ENCODE measurements at places on chromosomes 11 and 22.

DNA sequence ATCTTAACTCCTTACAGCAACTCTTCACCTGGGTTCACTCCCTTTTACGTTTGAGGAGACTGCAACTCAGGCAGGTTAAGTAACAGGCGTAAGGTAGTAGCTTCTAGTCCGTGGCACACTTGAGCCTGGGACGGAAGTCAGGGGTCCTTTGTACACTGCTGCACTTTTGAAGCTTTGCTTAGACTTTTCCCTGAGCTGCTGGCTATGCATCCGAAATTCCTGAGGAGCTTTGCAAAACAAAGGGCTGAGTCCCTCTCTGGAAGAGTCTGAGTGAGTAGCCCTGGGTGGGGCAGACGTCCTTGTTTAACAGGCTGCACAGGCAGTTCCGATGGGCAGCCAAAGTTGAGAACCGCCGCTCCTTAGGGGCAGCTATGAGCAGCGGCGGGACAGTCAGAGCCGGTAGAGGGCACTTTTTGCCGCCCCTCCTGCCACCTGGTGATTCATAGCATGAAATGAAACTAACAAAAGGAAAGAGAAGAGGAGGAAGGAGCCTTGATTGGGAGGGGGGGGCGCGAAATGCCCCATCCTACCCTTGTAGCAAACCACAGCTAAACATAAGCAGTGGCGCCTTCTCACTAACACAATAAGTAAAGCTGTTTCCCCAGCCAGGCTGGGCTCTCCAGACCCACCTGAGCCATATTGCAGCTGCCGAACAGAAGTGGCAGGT lies 1.4 kb downstream of the TMEM109 start:
- DNase-seq = no peak

GRCh38 chr22:50007057-50007511 lies 5.5 kb downstream of the IL17REL start:
- DNase-seq = no peak

DNA sequence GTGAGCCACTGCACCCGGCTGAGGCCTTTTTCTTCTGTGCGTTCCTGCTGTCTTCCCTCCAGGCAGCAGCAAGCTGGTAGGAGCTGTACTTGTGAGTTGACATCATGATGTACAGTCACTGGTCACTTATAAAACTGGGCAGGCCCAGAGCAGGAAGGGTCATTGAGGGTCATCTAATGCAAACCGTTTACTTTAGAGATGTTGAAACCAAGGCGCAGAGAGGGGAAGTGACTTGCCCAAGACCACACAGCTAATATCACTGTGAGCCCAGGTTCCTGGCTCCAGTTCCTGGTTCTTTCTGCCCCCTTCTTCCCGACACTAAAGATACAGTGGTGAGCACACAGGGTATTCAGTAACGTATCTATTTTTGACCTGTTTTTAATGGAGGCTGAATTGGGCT lies 27.3 kb downstream of the PTPRJ start:
- DNase-seq = no peak

GRCh38 chr11:81987829-81988472 lies 745.7 kb downstream of the FAM181B start:
- no peak for DNase-seq

GRCh38 chr22:24133187-24133965 lies 47.9 kb upstream of the SUSD2 start:
- no peak for DNase-seq

DNA sequence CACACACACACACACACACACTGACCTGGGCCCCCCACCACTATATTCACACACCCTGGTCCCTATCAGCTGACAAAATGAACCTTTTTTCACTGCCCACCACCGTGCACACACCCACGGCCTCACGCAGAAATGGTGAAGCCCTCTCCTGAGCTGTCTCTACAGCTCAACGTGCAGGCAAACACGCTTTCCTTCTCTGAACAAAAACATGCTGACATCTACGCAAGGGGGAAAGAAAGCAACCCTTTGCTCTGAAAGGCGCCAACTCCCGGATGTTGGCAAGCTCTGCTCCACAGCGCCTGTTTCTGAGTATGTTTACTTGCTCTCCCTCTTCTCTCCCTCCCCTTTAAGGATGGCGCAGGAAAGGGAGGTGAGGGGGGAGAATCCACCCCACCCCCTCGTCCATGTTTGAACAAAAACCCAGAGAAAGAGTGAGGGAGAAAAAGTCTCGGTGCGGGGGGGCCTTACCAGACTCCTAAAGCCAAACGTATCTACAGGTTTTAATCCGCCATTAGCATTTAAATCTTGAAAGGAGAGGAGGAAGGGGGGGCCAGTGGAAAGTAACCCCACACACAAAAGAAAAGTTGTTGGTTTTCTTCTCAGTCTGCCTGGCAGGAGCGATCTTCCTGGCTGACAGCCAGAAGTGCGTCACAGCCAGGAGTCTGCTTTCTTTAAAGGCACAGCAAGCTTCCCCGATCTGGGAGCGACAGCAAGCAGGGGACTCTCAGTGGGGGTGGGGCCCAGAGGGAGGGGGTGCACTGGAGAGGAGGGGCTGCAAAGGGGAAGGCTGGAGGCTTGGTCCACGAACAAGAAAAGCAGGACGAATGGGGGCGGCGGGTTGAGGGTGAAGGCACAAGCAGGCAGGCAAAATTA lies 39.6 kb downstream of the NUMA1 start:
- peak; percentile 98 for DNase-seq

- DNase-seq = no peak
Measured at GRCh38 chr11:116263770-116264169, 509.0 kb downstream of the BUD13 start.

DNA sequence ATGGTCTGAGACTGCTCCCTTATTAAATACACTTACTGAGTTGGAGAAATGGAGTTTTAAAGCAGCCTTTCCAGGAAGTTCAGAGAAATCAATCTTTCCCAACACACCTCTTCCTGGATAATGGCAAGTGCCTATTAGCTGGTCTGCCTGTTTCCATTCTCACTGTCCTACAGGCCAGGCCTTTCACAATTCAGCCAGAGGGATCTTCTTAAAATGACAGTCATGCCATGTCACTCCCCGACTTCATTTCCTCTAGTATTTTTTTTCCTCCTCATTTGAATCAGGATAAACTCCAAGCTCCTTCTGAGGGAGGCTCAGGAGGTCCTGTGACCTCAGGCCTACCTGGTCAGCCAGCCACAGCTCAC lies 62.6 kb downstream of the FDX1 start:
- DNase-seq = no peak

DNA sequence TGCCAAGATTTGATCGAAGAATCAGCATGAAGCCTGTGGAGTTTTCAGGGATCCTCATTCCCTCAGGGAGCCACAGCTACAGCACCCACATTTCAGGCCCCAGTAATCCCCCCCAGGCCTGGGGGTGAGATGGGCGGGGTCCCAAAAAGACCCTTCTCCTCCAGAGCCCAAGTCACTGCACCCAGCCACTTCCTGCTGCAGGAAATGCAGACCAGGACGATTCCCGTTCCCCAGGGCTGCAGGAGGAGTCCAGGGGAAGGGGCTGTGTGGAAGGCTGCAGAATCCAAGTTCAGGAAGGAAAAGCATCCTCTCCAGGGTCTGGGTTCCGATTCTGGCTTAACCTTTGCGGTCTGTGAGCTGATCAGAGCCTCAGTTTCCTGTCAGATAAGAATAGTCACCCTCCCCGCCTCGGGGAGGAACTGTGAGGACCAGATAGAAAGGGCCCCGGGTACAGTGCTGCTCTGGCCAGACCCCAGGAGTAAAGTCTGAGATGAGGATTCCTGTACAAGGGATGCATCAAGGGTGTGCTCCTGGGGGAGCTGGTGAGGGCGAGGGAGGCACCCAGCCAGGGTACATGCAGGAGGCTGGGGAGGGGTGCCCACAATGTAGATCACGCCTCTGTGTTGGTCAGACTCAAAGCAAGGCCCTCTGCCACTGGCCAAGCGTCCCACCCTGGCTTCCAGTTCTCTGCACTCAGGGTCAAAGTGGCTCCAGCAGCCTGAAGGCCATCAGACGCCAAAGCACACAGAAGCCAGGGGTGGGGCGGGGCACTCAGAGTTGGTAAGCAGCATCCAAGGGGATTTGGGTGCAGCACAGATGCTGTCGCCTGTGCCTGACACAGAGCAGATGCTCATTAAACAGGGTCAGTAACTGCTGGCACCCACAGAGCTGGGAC lies 30.1 kb upstream of the TP53I11 start:
- DNase-seq = no peak

DNA sequence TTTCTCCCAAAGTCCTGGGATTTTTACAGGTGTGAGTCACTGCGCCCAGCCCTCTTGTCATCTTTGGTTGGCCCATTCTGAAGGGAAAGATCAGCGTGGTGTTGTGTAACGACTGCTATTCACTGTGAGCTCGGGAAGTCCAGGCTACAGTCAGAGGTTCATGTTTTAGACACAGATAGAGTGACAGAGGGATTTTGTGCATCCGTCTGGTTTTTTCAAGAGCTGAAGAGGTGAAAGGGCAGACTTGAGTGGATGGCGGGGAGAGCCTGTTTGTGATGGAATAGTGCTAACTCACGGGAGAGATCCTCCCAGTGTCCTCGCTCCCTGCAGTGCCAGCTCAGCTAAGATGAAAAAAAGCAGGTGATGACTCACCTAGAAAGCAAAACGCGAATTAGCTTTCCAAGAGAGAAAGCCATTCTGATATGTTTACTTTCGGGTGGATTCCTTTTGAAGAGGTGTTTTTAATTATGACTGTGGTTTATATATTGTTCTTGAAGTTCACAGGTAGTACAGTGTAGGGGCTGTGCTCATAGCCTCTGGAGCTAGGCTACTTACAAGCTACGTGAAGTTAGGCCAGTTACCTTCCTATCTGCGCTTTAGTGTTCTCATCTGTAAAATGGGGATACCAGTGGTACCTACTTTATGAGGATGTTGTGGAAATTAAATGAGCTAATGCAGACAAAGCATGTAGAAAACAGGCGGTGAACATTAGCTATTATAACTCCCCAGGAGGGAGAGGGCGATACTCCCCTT lies 67.2 kb downstream of the C11orf91 start:
- no peak for DNase-seq

DNA sequence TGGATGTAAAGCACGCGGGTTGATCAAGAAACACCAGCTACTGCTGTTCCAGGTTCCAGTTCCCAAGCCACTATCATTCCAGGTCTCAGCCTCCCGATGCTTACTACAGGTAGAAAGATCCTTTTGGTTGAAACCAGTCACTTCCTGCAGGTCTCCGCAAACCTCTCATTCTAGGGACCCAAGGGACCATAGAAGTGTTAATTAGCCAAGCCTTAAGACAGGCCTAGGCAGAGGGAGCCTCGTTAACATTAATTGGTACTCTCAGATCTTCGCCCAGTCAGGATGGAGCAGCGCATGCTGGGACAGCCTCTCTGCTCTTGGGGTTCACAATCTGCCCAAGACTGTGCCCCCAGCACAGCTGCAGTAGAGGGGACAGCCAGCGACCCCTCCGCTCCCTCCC lies 11.2 kb upstream of the OAF start:
- no peak for DNase-seq

GRCh38 chr11:12094872-12095800 lies 15.3 kb upstream of the MICAL2 start:
- DNase-seq = no peak

DNA sequence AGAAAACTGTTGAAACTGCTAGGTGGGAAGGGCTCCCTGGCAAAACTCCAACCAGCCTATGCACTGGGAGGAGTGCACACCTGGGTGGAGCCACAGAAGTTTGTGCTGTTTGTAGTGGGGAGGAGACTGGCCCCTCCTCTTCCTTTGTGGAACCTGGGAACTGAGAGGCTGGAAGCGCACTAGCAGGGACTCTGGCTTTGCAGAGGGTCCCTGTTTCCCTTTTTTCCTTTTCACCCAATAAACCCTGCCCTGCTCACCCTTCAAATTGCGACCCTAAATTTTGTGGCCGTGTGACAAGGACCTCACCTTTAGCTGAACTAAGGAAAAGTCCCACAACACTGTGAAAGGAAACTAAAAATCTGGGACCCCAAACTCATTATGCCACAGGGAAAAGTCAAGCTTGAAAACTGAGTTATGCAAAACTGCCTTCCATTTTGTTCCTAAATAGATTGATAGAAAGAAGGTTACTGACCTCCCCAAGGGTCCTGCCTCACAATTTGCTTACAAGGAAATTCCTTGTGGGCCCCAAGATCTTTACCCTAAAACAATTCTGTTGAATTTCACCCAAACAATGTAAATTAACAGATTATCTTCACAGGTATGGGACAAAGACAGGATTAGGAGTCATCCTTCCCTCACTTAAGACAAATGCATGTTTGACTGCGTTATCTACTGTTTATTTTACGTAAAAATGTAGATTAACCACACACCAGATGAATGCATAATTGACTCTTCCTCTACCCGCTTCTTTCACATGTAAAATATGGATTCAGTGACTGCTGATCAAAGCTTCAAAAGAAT lies 81.0 kb downstream of the SLC36A4 start:
- DNase-seq = no peak

DNA sequence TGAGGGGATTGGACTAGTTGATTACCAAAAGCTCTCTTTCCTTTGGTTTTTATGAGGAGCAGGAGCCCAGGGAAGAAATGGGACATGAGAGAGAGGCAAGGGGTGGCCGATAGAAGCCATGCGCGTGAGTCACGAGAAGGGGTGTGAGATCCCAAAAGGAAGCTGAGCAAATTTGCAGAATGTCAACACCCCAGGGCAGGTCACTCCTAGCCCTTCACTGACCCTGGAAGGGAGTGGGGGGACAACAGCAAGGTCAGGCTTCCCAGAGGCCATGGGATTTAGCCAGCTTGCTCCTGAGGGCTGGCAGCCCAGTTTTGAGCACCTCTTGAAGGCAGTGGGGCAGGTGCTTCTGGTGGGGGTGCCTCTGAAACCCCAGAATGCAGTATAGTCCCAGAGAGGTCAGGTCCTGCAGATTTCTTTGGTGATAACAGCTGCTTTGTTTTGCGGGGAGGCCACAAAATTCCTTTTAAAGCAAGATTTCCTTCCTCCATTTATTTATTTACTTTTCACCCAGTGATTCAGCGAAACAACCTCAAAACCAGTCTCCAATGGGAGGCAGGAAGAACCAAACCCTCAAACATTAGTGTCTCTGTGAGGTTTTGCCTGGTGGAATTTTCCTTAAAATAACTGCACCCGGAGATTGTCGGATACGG lies 40.1 kb upstream of the TIMP3 start:
- DNase-seq = no peak

GRCh38 chr22:35517207-35517606 lies 23.4 kb upstream of the RASD2 start:
- DNase-seq = no peak

- no peak for DNase-seq
Measured at GRCh38 chr11:62513626-62514025, 33.0 kb downstream of the AHNAK start.

GRCh38 chr22:37484480-37485394 lies 1.4 kb downstream of the MFNG start:
- peak; percentile 93 for DNase-seq

- DNase-seq = no peak
Measured at GRCh38 chr11:105942921-105943320, 79.1 kb downstream of the MSANTD4 start.

GRCh38 chr22:27046086-27046485 lies 388.7 kb downstream of the MIAT start:
- no peak for DNase-seq

- no peak for DNase-seq
Measured at GRCh38 chr22:36325154-36326031, 62.4 kb downstream of the MYH9 start.

GRCh38 chr22:41725510-41726110 lies 26.3 kb downstream of the MEI1 start:
- DNase-seq = no peak
